ENCODE measurements at places on chromosomes 12 and 14. TPM values are rescaled to one million over a fixed set of nuclear protein-coding genes. Genes with fewer than 3 reads are reported as not detected.

DNA sequence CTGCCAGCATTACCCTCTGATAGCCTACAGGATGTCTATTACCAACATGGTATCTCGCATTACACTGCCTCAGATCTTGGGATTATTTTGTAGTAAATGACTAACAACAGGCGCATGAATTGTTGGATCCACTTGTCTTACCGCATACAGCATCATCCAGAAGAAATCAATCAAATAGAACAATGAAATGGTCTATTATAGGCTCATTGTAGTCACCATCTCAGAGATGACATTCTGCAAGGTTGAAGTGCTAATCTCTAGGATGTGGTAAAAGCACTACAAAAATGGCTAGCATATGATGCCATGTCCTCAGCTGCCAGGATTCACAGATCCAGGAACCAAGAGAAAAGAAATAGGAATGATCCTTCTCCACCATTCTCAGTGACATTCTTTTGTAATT, 52.0 kb downstream of the WASHC3 start:
- DNase-seq: no peak

Gene ST8SIA1
- polyA plus RNA-seq: 5.7 TPM

DNA sequence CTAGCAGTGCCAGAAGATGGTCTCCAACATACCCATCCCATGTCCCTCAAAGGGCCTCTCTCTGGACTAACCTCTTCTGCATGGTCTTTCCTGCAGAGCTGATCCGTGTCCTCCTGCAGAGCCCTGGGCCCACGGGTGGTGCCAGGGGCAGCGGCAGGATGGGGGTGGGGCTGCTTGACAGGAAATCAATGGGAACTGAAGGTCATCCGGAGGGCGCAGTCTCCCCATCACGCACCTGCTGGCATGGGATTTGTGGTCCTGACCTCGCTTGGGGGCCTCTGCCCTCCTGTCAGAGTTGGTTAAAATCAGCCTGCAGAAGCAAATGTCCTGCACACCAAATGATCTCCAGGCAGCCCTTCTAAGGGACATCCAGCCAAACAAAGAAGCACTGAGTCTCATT, 110.2 kb downstream of the DPF3 start:
- DNase-seq: no peak

Gene KRT83
- not detected for polyA plus RNA-seq

Gene KRT74
- polyA plus RNA-seq: not detected

DNA sequence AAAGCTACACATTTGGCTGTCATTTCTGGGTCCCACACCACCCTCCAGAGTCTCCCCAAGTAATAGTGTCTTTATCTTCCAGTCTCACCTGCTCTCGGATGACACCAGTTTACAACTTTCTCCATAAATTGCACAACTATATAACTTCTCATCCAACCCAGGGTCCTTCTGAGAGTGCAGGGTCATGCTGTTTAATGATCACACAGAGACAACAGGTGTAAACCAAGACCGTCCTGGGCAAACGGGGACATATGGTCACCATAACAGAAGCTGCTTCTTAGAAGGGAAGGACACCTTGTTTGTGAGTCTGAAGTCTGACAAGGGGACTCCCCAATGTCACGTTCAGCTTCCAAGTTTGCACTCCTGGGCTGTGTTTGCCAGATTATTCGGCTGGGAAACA, 74.3 kb downstream of the MAP1LC3B2 start:
- DNase-seq: no peak

- no peak for DNase-seq
Observed at GRCh38 chr14:29668201-29668600, 259.4 kb downstream of the PRKD1 start.

Gene MORN3
- 1.2 TPM for polyA plus RNA-seq

GRCh38 chr14:62776300-62776699, 269.0 kb downstream of the KCNH5 start:
- no peak for DNase-seq

DNA sequence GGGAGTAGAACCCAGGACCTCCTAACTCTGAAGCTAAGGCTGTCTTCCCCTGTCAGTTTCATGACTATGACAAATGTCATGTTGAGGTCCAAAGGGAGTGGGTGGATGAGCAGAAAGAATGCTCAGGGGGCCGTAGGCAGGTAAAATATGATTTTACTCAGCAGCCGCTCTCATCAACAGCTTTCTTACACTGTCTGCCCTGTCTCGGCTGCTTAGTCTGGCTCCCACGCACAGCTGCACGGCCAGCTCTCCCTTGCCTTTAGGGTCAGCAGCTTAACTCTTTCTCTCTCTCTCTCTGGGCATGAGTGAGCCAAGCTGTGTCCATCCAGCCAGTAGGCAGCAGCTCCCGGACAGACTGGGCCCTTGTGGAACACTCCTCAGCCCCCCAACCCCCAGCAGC, 95.2 kb downstream of the GCH1 start:
- DNase-seq: no peak

GRCh38 chr12:75459755-75460154, 20.8 kb upstream of the GLIPR1 start:
- DNase-seq: no peak

All from left renal cortex interstitium (tissue), 4 donors.